Diencephalon (tissue), 1 donor: ENCODE measurements at places on chromosomes 2 and 18. TPM values are rescaled to one million over a fixed set of nuclear protein-coding genes. Genes with fewer than 3 reads are reported as not detected.

The PLCL1 gene
- 26.5 TPM for total RNA-seq

The CNGA3 gene
- 6.0 TPM for total RNA-seq

The FBLN7 gene
- total RNA-seq = 6.2 TPM

The LCLAT1 gene
- 31.6 TPM for total RNA-seq

The RNF152 gene
- total RNA-seq = 144 TPM

The UGT1A10 gene
- total RNA-seq = not detected

The CCDC68 gene
- 4.4 TPM for total RNA-seq

The KLHL14 gene
- total RNA-seq = 2.1 TPM

The CABYR gene
- total RNA-seq = 19.6 TPM

The CHMP1B gene
- 49.8 TPM for total RNA-seq

The PLA2R1 gene
- total RNA-seq = 7.2 TPM

The CPS1 gene
- 3.2 TPM for total RNA-seq

The OR6B3 gene
- not detected for total RNA-seq

The TMEM200C gene
- 10.6 TPM for total RNA-seq

The COL4A3 gene
- 1.8 TPM for total RNA-seq

The SLC4A3 gene
- total RNA-seq = 50.5 TPM

The LRP2 gene
- 11.5 TPM for total RNA-seq
